HepG2 (cell line): ENCODE measurements at places on chromosomes 16 and 17. TPM values are rescaled to one million over a fixed set of nuclear protein-coding genes. Genes with fewer than 3 reads are reported as not detected.
A peak's percentile ranks its signal among the peaks of the same experiment; 100 is the strongest.

GRCh38 chr17:36597226-36597625 lies 4.2 kb upstream of the MRM1 start:
- no peak for DNase-seq

DNA sequence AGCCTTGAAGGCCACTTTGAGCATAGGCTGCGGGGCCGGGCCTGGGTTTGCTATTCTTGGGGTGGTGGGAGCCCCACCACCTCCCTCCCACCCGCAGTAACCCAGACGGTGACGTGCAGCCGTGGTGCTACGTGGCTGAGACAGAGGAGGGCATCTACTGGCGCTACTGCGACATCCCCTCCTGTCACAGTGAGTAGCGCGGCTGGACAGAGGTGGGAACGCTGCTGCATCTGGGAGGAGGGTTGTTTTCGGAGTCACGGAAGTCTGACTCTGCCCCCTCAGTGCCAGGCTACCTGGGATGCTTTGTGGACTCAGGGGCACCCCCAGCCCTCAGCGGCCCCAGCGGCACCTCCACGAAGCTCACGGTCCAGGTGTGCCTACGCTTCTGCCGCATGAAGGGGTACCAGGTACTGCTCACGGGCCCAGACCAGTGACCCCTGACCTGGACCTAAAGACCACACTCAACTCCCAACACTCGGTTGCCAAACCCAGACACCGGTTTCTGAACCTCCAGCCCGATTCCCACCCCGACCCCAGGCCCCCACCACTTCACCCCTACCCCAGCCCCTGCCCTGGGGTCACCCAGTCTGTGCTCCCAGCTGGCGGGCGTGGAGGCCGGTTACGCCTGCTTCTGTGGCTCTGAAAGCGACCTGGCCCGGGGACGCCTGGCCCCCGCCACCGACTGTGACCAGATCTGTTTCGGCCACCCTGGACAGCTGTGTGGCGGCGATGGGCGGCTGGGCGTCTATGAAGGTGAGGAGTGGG lies 2.1 kb downstream of the KREMEN2 start:
- DNase-seq: no peak

- DNase-seq: no peak
Observed at GRCh38 chr17:1872976-1873375, 43.2 kb downstream of the RPA1 start.

DNA sequence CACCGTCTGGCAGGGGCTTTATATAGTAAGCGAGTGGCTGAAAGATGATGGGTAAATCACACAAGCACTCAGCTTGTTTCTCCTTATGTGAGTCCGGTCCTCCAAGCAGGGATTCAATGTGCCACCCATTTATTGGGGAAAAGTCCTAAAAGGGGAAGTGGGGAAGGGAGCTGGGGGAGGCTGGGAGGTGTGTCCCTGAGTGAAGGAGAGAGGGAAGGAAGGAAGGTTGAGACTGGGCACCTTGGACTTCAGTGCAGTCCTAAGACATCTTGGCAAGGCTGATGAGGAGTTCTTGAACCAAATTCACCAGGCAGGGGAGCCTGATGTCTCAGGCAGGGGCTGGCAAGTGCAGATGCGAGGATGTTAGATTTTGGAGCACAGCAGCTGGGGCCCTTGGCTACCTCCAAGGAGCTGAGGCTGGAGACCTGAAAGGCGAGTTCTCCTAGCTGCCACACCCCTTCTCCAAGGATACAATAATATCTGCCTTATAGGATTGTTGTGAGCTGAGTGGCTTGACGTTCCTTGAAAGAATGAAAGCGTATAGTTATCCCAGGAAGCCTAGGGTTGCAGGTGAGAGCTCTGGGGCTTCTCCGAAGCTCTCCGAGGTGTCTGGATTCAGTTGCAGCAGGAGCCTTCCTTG lies 23.0 kb upstream of the CYLD start:
- DNase-seq: no peak

DNA sequence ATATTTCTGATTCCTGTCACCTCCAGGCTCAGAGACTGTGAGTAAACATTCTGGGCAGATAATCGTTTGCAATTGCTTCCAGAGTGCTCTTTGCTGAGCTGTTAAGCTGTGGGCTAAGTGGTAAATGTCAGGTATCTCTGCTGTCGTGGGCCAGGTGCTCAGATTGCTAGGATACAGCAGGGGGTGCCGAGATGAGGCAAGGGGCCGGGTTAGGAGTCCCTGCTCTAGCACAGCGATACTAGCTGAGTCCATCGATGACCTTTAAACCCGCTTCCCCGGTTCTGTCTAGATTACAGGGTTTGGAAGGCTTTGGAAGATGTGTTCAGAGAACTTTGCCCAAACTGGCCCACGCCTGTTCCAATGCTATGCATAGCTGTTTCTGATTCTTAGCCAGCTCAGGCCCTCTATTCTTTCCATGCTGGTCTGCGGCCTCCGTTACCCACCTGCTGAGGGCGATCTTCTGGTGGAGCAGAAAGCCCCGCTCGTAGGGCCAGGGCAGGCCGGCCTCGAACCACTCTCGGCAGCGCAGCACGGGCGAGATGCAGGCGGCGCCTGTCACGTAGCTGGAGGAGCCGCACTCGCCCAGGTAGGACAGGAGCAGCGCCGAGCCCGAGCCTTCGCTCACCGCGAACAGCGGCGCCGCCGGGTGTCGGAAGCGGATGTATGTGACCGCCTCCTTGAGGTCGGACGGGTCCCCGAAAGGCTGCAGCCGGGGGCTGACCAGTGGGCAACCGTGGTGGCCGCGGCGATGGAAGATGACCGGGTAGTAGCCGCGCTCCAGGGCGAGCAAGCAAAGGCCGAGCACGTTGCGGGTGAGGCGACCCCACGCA lies 979 bp downstream of the ABHD15 start:
- peak; percentile 25 for DNase-seq

DNA sequence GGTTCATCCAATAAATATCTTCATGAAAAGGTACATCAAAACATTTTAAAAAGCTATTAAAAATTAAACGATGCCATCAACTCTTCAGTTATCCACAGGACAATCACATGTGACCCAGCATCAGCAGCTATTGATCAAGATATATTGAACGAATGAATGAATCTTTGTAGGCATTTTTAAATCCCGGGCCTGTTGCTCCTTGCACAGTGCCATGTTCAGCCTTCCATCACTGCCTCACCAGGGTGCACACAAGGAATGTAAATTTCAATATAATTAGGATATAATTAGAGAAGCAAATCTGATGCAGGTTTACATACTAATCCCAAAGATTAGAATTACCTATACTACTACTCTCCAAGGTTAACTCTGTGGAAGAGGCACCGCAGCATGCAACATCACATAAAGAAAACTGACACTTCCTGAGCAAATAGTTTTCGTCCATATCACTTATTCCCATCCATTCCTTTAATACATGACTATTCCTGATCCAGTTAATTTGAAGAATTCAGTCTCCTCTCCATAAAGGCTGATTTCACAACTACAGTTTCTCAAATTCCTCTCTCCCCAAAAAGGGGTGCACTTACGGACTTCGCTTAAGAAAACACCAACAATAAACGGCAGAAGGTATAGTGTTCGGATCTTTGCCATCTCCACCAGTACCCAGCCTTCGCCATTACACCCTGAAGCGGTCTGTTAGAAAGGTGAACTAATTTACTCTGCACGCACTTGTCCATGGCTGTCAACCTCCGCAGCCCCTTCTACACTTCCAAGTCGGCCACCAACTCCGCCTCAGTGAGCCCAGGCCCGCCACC lies 938 bp downstream of the NCOR1 start:
- no peak for DNase-seq

GRCh38 chr16:57886427-57886826 lies 84.1 kb upstream of the KIFC3 start:
- DNase-seq: no peak

DNA sequence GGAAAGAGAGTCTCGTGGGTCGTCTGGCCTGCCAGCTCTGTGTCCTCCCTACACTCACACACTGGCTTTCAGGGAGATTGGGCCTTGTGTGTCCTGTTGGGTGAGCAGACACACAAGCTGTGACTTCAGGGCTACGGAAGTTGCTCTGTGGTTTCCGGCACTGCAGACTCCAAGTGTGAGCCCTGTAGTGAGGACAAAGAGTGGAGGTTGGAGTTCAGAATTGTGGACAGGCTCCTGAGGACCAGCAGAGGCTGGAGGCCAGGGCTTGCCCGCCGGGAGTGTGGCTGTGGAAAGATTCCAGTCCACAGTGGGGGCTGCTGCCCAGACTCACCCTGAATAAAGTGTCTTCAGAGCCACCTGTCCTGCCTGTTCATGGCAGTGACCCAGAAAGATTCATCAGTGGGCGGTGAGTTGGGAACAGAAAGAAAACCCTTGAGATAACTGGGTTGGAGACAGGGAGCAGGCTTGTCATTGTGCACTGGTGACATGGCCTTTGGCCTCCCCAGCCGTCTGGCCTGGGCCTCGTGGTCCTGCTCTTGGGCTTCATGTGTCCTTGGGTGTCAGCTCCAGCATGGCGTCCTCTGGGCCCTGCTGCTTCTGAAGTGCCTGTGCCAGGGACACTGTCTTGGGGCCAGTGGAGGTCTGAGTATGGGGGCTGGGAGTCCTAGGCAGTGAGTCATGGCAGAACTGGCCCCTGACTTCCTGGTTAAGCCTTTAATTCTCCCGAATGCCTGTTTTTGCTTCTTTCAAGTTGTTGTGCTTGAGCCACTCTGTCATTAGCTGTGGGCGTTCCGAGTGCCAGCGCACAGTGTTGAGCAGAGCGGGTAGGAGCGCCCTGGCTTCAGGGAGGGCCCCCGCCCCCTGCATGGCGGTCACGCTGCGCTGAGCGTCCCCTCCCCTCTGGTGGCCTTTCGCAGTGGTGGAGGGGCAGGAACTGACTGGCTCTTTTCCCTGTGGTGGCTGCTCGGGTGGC lies 19.9 kb upstream of the ZNF750 start:
- peak; percentile 27 for DNase-seq

- peak; percentile 48 for DNase-seq
Observed at GRCh38 chr17:42673885-42674754, 2.7 kb downstream of the PLEKHH3 start.

- DNase-seq: no peak
Observed at GRCh38 chr17:72117535-72118334, 3.1 kb upstream of the SOX9 start.

DNA sequence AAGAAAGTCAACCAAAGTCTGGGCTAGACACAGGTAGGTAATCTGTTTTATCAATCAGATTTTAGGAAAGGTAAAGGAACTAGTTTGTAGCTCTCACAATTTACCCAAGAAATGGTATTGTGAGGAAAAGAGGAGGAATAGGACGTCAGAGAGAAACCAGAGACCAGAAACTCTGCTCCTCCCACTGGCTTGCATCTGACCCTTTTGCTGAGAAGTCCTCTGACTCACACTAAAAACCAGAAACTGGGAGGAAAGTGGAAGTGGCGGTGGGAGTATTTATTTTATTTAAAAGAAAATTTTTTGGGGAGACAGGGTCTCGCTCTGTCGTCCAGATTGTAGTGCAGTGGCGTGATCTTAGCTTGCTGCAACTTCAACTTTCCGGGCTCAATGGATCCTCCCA lies 38.0 kb upstream of the MNT start:
- no peak for DNase-seq

- no peak for DNase-seq
Observed at GRCh38 chr16:17228048-17228707, 242.6 kb downstream of the XYLT1 start.

DNA sequence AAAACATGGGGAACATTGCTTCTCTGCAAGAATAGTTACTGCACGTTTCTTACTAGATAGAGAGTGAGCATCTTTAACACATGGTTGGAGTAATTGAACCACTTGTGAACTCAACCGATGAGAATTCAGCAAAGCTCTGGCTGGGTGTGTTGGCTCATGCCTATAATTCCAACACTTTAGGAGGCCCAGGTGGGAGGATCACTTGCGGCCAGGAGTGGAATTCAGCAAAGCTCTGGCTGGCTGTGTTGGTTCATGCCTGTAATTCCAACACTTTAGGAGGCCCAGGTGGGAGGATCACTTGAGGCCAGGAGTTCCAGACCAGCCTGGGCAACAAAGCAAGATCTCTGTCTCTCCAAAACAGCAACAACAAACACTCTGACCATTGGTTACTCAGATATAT lies 865.9 kb downstream of the KCNJ2 start:
- no peak for DNase-seq

GRCh38 chr17:82126556-82127314 lies 28.7 kb upstream of the FASN start:
- no peak for DNase-seq

DNA sequence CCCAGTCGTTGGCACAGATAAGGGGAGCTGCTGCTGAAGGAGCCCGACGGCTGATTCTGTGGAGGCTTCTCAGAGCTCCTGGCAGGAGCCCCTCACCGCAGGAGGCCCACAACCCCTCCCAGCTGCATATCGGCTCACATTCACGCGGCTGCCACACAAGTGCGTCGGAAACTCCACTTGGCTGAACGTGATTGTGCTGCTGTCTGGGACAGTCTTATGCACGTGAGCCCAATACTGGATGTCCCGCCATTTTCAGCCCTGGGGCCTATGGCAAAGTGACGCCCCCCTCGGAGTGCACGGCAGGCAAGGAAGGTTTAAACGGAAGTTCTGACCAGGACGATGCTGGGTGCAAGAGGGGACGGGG lies 8.7 kb upstream of the PITPNA start:
- DNase-seq: no peak

- no peak for DNase-seq
Observed at GRCh38 chr16:2480948-2481347, 6.0 kb downstream of the TBC1D24 start.

DNA sequence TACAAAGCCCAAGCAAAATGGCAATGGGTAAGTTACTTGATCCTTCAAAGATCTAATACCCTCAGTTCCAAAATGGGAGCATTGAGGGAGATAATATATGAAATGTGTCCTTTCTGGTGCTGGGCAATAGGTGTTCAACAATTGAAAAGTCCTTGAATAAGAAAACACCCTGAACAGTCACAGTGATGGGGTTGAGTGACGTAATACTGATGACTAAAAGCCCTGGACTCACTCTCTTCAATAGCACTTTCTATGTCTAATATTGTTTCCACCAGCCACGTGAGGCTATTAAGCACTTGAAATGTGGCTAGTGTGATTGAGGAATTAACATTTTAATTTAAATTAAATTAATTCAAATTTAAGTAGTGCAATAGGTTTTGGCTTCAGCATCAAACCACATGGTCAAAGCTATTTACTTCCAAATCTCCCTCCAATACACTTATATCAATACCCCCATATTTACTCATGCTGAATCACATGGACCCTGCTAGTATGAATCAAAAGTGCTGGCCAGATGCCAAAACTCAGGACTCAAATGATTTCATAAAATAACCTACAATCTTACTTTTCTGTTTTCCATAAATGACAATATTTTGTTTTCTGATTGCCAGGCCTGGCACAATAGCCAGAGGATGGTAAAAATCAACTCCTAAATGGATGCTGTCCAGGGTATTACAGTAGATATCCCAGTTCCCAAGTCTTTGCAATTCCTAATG lies 516.2 kb downstream of the HAPSTR1 start:
- DNase-seq: no peak

GRCh38 chr16:85429776-85430522 lies 183.2 kb upstream of the GSE1 start:
- DNase-seq: no peak

- no peak for DNase-seq
Observed at GRCh38 chr17:55546991-55547664, 35.9 kb upstream of the SMIM36 start.

The FA2H gene
- total RNA-seq: not detected in 2 replicates

The STX1B gene
- 1.7 and 3.0 TPM in 2 replicates for total RNA-seq

The KRTAP4-6 gene
- not detected in 2 replicates for total RNA-seq

The SLC7A5 gene
- total RNA-seq: 84.4 and 155 TPM in 2 replicates

The CCL16 gene
- total RNA-seq: 0.51 and 2.0 TPM in 2 replicates

The POLR2C gene
- total RNA-seq: 104 and 146 TPM in 2 replicates

The CORO1A gene
- 5.4 and 6.5 TPM in 2 replicates for total RNA-seq

The GPR142 gene
- total RNA-seq: not detected in 2 replicates

The SCARF1 gene
- total RNA-seq: 0.24 TPM in 1 of 2 replicates, not detected in the other

The MT1E gene
- 1,072 and 1,398 TPM in 2 replicates for total RNA-seq

The SLC13A2 gene
- not detected in 2 replicates for total RNA-seq

The NUDT21 gene
- total RNA-seq: 210 and 320 TPM in 2 replicates

The PPM1E gene
- 0.04 TPM in 1 of 2 replicates, not detected in the other for total RNA-seq
